H7 (cell line): ENCODE measurements at places on chromosomes 7 and 10.

DNA sequence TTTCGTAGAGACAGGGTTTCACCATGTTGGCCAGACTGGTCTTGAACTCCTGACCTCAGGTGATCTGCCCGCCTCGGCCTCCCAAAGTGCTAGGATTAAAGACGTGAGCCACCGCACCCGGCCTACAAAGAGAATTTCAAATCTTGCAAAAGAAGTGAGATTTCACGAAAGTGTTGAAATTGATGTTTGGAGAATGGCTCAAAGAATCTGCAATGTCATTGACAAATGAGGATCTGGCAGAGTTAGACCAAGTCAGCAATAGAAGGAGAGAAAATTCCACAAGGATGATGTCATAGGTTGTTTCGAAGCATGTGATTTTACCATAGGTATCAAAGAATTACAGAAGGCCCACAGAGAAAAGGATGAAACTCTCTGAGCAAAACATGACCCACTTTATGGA, 71.7 kb downstream of the LYZL2 start:
- no peak for DNase-seq

DNA sequence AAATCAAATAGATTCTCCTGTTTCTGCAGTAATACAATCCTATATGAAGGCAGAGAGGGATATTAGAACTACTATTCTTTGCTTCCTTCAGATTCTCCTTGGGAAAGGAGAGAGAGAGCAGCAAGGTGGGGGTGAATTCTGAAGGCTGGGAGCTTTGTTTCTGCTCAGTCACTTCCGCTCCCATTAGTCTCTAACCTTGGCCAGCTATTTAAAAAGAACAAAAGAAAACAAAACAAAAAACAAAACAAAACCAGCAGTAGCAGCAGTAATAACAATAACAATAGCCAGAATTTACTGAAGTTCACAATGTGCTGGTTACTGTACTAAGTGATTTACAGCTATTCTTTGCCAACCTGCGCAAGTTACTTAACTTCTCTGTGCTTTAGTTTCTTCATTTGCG, 9.9 kb downstream of the GPR85 start:
- no peak for DNase-seq

DNA sequence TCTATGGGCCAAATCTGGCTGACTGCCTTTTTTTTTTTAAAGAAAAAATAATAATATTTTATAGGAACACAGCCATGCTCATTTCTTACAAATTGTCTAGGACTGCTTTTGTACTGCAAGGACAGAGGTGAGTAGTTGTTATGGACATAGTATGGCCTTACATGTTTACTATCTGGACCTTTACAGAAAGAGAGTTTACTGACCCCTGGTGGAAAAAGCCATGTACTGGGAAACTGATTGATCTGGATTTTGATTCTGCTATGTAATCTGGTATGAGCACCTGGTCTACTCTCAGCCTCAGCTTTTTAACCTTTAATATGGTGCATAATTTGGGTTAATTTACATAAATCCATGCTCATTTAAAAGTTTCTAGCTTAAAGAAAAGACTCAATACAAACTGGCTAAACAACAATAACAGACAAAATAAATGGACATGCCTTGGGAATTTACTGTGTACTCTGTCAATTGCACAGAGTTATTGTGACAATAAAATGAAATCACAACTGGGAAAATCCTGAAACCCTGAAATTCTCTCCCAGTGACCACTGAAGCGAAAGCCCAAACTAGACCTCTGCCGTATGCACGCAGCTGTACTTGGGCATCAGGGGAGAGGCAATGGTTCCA, 260.7 kb downstream of the BMPER start:
- DNase-seq, result peak; percentile 57

DNA sequence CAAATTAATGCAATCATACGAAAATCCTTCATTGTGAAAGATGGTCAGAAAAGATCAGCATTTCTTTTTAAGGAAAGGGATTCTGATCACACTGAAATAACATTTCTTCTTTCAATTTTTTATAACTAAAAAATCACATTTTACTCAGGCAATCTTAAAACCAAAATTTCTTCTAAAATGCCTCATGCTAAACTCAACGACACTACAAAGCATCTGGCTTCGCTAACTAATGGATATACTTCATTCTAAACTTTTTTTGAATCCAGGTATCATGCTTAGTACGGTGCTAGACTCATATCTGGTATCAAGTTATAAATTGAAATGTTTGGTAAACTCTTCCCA, 100.4 kb downstream of the CUBN start:
- no peak for DNase-seq

DNA sequence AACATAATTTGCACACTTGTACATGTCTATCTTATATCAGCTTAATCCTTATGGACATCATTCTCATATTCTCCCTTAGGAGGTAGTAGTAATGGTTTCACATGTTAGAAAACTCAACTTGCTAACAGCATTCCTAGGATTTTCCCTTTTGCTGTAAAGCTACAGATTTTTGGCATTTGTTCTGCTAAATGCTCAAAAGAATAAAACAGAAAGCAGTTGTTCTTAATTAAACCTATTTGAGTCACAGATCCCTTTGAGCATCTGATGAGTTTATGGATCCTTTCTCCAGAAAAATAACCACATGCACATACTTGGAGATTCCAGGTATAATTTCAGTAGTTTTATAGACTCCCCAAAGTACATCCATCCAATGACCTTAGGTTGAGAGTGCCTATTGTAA, 122.9 kb upstream of the BET1 start:
- DNase-seq, result no peak

DNA sequence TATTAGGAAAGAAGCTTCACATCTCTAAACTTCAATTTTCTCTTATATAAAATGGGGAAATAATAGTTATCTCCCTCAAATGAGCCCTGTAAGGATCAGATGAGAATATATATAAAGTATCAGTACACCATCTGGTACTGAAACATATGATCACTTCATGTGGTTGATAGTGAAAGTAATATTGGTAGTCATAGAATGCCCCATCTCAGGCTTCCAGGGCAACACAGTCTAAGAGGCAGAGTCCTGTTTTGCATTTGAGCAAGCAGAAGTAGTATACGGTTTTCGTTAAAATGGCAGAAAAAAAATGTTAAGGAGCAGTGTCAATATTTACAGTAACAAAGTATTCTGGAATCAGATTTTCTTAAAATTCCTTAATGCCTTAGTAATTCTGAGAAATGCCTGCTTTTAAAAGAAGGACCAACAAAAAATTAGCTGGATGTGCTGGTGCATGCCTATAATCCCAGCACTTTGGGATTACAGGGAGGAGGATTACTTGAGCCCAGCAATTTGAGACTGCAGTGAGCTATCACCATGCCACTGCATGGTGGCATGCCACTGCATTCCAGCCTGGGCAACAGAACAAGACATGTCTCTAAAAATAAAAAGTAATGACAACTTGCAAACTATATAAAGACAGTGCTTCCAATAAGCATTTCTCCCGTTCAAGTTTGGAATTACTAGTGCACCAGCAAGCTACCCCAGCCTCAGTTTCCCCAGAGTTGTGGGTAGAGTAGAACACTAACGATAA, 19.8 kb downstream of the KBTBD2 start:
- no peak for DNase-seq

DNA sequence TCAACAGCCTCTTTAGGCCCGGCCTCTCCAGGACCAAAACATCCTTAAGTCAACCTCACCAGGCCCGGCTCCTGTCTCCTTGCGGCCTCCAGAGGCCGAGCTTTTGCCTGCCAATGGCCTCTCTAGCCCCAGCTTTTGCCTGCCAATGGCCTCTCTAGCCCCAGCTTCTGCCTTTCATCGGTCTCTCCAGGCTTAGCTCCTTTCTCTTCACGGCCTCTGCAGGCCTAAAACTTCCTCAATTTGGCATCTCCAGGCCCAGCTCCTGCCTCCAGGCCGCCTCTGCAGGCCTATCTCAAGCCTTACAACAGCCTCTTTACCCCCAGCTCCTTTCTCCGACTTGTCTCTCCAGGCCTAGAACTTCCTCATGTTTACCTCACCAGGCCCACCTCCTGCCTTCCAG, 15.7 kb upstream of the TMEM248 start:
- no peak for DNase-seq

GRCh38 chr7:72183835-72184234, 228.3 kb downstream of the CALN1 start:
- peak; percentile 16 for DNase-seq

DNA sequence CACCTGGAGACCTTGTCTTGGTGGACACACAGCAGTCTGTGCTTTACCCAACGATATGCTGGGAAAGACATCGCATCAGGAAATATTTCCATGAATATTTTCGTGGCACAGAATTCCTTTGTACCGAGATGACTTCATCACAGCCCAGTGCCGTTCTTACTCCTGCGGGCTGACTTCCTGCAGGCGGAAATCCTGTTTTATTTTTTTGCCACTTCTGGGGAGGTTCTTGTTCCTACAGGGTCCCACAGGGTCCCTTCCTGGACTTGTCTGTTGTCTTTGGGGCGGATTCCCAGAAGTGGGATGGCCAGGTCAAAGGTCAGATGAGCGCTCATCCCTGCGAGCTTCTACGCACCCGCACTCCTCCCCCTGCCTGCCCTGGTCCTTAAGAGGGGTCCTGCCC, 86.5 kb downstream of the DNAJB6 start:
- DNase-seq, result no peak

DNA sequence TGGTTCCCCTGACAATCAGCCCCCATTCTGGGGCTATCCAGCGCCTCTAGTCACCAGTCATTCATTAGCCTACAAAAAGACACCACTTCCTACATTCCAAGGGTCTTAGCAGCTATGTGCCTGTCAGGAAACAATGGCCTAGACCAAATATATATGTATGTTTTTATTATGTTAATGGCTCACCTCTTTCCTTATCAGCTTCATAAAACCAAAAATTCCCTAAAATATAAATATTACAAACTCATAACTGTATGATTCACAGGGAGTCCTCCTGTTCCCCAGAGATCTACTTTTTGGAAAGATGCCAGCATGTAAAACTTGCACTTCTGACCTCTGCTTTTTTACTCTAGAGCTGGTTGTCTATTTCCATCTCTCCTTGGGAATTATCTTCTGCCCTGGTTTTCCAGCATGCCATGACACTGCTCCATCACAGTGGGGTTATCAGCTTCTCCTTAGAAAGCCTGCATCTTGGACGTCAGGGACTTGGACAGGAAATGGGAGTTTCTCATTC, 79.2 kb downstream of the ABCA13 start:
- DNase-seq, result no peak

DNA sequence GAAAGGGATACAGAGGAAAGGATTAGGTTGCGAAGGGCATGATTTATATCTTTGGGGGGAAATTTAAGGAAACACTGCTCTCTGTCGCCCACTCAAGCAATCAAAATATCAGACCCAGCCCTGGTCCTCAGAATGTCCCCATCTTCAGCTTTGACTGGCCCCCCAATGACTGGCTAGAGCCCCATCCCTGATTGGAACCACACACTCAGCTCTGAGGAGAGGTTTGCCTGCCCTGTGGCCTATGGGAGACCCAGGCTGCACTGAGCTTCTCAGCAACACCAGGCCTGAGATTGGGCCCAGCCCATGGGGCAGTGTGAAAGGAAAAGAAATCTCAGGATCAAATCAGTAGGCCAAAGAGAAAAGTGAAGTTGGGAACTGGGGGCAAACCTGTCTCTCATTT, 69.5 kb downstream of the ADCYAP1R1 start:
- no peak for DNase-seq

DNA sequence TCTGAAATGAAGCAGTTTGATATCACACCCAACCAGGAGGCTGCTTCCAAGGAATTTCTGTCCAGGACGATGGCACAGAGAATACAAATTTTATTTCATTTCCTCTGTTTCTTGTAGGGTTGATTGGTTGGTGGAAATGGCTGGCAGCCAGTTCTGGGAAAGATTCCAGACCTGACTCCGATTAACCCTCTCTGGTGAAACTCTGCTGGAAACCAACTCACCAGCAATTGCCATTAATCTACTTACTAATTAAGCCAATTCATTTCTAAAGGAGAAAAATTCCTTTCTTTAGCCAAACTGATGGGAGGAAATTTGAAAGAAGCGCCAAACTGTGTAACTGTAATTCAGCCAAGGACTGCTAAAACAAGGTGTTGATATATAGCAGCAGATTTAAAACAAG, 10.7 kb downstream of the PTF1A start:
- DNase-seq, result no peak

GRCh38 chr7:29237489-29237888, 42.9 kb downstream of the CHN2 start:
- DNase-seq, result no peak

GRCh38 chr7:77459311-77459726, 43.2 kb upstream of the GSAP start:
- no peak for DNase-seq

- DNase-seq, result no peak
These were observed 107.4 kb downstream of the ITIH5 start for GRCh38 chr10:7559386-7559785.

DNA sequence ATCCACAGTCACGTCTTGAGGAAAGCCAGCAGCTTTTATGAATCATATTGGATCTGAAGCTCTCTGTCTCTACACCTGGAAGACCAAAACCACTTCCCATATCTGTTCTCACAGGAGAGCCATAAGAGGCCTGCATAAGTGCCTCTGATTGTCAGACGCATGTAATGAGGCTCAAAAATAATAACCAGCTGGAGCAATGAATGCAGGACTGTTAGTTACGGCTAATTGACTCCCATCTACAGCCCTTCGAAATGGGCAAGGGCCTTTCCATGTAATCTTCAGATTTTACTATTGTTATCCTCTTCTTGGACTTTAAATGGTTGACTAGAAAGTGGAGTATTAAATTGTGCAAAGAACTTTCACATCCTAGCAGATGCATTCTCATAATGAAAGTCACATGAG, 4.4 kb upstream of the SEMA3C start:
- no peak for DNase-seq

- no peak for DNase-seq
These were observed 335.3 kb upstream of the KLF6 start for GRCh38 chr10:4120096-4120853.

GRCh38 chr10:13271552-13272163, 28.2 kb downstream of the PHYH start:
- DNase-seq, result peak; percentile 92
